ENCODE measurements at places on chromosomes 12 and 14.

DNA sequence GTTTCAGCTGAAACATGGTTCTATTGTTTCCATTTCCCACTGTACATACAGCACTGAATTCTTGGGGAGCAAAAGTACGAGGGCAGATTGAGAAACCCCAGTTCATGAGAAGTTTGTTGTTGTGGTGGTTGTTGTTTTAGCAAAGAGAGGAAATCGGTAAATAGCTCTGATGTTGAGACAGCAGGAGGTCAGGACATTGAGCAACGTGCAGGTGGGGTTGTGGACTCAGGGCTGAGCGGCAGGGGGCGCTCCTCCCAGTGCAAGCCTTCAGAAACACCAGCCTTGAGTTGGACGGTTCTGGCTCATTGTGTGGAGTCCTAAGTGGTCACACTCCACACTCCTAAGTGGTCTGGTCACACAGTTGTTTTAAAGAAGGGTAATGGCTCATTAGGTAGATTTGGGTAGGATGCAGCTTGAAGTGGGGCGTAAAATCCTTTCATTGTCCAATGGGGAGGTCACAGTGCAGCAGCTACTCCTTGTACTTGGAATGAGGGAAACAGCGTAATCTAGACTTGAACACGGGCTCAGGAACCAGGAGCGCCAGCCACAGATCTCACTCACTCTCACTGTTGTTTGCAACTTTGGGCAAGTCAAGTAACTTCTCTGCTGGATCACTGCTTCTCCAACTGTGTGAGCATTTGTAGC, 14.5 kb upstream of the PWP1 start:
- DNase-seq = no peak

DNA sequence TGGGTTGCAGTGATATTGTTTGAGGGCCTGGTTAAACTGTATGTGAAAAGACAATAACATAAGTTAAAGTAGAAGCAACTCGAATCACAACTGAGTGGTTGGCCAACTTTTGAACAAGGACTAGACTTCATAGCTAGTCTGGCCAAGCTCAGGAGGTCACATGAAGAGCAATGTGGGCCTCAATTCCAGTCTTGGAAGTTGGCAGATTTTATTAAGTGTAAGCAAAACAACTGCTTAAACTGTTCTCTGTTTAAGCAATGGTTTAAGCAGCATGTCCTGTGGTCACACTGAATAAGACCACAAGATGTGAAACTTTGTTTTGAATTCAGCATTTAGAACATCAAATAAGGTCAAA, 100.4 kb downstream of the TMTC3 start:
- no peak for DNase-seq

DNA sequence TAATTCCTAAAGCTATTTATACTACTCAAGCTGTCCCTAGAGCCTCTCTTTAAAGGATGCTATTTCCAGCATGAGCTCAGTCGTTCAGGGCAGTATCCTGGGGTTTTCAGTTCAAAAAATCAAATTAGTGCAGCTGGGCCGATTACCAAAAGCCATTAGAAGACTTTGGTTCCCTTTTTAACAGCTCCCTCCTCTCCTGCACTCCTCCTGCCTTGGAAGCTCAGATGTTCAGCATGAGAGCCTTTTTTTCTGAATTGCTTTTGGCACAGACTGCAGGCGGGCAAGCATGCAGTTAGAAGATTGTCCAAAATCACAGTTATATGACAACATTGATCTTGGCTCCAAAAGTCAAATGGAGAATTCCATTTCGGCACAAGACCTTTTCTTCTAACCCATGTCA, 179.6 kb downstream of the SLC35F4 start:
- DNase-seq = peak; percentile 40

- no peak for DNase-seq
These were observed 71.7 kb upstream of the RAP1B start for GRCh38 chr12:68538726-68539614.
